ENCODE measurements at places on chromosomes 6 and 20.

GRCh38 chr6:125210667-125211066, 57.1 kb downstream of the TPD52L1 start:
- no peak for DNase-seq

DNA sequence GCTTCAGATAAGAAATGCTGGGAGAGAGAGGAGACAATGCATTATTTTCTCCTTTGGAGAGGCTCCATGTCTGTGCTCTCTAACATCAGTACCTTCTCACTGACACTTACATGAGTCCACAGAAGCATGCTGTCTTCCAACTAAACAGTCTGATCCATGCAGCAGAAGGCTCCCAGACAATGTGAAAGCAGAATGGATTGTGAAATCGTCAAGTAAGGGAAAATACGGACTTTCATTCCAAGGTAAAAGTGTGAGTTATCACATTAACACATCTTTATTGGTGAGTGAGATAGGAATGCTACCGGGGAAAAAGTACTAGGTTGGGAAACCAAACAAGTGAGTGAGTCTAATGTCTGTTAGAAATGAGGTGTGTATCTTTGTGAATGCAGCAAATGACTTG, 167.6 kb upstream of the KCNK16 start:
- no peak for DNase-seq

GRCh38 chr6:5318617-5319272, 57.4 kb downstream of the FARS2 start:
- no peak for DNase-seq

DNA sequence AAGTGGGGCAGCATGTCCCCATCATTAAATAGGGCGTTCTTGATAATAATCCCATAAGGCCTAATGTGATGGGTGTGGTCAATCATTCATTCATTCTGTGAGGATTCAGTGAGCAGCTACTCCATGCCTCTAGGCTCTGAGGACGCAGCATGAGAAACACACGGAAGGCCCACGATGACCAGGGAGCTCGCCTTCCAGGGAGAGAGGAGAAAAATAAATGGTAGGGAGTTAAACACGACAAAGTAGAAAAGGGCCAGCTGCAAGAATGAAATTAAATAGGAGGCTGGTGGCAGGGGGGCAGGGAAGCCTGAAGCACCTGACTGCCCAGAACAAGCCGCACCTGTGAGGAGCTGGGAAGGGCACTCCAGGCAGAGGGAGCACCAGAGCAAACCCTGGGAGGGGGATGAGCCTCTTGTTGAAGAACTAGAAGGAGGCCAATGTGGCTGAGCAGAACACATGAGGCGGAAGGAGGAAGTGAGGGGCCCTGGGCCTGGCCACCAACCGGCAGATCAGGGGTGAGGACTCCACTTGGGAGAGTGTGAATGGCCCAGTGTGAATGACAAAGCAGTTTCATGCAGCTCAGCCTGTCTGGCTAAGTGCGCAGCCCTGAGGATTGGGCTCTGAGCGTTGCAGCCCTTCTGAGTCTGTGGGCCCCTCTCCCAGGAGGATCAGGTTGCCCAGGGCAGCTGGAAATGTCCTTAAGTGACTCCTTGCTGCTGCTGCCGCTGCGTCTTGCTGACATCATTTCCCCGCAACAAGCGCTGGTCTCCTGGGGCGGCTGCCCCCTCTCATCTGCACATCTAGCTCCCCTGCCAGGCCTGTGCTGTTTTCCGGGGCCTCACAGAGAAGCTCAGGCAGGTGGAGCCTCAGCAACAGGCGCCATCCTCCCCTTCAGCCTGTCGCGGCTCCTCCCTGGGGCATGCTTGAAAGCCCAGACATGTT, 99.9 kb downstream of the CDH26 start:
- no peak for DNase-seq

DNA sequence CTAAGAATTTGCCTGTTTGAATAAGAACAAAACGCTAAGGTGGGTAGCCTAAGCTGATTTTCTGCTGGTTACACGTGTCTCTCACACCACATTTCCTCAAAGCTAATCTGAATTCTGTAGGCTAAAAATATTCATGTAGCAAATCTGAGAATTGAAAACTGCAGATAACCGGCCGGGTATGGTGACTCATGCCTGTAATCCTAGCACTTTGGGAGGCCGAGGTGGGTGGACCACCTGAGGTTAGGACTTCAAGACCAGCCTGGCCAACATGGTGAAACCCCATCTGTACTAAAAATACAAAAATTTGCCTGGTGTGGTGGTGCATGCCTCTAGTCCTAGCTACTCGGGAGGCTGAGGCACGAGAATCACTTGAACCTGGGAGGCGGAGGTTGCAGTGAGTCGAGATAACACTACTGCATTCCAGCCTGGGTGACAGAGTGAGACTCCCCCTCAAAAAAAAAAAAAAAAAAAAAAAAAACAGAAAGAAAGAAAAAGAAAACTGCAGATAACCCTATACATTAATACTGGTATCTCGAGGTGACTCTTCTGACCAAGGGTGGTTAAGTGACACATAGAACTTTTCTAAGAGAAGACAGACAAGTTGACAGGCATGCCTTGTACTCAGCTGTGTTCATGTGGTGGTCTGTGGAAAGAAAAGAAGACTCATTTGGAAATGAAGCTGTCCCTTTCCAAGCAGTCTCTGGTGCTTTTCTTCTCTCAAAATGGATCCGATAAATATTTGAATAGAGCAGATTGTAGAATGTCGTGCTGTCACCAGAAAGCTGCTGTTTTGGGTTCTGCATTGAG, 24.7 kb upstream of the ASXL1 start:
- DNase-seq = no peak

DNA sequence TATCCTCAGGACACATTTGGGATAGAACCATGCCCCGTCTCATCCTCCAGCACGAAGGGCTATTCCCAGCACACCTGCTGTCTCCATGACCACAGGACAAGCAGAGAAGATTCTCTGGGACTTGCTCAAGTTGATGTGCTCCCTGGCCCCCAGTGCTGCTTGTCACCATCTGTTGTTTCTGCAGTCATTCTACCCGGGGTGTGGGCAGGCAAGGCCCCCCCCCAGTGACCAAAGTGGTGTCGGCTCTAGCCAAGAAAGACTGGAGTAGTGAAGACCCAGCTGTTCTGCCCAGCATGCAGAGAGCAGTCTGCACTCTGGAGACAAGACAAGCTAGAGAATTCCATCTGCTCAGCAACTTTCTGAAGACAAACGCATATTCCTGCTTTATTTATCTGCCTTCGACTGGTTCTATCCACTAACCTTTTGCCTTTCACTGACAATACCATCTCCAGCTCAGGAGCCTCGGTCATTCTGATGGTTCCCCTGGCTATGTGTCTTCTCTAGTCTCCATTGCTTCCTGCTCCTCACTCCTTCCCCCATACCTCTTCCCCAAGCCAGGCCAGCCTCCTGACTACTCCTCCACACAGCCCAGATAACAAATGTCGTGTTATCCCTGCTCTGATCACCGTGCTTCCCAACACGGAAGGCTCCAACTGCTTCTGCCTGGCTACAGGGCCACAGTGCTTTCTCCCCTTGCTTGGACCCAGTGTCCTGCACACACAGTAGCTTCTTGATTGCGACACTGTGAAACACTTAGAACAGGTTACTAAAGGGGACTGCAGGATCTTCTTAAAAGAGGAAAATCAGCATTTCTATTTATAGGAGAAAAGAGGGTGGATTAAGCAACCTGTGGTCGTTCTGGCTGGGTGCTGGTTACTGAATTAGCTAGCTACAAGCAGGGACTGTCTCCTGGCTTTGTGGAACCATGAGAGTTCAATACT, 86.7 kb upstream of the EMILIN3 start:
- no peak for DNase-seq

DNA sequence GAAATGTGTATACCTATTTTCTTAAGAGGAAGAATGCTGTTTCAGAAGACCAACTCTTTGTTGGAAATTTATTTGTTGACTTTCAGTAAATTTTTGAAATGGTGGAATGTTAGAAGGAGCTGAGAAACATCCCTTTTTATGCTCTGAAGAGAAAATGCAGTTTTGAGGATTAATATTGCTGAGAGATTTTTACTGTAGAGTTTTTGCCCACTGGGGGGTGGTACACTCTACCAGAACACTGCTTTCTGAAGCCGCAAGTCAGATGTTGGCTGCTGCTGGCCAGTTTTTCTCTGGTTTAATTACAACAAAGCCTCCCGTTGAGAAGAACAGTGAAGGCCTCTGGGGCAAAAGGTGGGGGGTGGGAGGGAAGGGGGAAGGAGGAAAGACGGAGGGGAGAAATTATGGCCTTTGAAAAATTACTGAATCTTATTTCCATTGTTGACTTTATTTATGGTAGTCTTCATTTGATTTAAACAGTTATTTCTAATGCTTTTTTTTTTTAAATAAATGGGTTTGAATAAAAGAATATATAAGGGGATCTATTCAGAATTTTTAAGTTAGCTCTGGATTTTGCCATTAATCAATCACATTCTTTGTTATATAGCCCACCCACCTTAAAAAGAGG, 3.0 kb downstream of the FLRT3 start:
- peak; percentile 48 for DNase-seq

DNA sequence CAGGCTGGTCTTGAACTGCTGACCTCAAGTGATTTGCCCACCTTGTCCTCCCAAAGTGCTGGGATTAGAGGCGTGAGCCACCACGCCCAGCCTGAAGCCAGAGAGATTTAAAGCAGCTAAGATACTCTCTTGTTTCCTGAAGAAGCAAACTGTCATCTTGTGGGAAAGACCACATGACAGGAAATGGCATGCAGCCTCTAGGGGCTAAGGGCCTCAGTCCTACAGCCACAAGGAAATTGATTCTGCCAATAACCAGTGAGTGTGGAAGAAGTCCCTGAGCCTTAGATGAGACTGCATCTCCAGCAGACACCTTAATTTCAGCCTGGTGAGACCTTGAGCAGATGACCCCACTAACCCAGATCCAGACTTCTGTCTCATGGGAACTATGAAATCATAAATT, 40.9 kb downstream of the KIZ start:
- no peak for DNase-seq

DNA sequence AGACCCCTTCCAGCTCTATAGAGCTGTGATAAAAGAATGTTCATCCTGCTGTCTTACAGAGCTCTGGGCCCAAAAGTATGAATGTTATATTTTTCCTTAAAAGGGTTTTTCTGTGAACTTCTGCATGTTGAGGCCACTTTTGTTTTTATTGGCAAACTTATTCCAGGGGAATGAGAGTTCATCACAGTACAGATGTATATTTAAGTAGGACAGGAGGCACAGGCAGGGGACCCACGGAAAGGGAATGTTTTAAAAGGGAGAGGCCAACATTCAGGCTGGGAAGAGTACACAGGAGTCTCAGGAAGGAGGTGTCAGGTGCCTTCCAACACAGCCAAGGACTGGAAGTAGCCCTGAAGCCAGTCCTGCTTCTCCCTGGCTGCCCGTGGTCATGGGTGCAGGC, 148.4 kb downstream of the EYA2 start:
- DNase-seq = no peak

DNA sequence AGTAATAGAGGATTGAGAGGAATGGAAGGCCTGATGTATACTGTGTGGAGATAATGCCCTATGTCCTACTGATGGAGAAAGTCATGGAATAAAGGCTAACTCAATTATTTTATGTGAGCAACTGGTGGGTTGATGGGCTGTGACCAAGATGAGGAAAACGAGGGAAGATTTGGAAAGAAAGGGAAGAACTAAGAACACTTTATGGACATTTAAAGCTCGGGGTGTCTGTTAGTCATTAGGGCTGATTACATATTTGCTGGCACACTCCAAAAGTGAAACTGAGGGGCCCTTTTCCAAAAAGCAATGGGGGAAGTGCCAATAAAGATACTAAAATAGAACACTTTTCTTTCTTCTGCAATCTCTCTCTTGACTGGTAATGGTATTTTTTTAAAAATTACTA, 439.5 kb downstream of the PLCB1 start:
- DNase-seq = no peak

DNA sequence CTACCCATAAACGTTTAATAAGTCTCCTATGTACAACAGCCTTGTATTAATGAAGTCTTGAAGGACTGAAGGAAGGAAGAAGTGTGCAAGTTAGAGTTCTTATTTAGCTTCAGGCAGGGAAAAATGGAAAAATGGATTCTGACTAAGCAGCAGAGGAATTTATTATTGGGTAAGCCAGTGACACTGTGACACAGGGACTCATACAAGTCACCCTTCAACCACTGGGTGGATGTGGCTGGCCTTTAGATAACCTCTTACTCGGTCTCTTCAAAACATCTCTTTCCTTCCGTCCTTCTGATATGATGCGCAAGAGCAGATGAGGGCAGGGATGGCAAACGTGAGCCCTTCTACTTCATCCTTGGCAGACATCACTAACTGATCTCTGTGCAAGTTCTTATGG, 145.6 kb downstream of the DHX35 start:
- DNase-seq = no peak

DNA sequence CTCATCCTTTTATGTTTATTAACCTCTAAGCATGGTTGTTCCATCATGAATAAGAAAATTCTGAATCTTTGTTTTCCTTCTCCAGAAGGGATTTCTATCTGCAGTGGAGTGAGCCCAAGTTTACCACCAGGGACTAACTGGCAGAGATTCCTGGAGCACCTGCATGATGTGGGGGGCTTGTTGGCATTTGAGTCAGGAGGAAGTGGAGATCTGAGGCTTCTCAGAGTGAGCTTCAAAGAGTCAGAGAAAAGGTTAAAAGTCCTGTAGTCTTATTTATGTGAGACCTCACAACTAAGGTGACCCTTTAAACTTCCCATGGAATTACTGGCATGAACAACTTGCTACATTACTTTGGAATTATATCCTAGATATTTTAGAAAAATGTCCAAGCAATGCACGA, 138.1 kb upstream of the SLC24A3 start:
- no peak for DNase-seq

DNA sequence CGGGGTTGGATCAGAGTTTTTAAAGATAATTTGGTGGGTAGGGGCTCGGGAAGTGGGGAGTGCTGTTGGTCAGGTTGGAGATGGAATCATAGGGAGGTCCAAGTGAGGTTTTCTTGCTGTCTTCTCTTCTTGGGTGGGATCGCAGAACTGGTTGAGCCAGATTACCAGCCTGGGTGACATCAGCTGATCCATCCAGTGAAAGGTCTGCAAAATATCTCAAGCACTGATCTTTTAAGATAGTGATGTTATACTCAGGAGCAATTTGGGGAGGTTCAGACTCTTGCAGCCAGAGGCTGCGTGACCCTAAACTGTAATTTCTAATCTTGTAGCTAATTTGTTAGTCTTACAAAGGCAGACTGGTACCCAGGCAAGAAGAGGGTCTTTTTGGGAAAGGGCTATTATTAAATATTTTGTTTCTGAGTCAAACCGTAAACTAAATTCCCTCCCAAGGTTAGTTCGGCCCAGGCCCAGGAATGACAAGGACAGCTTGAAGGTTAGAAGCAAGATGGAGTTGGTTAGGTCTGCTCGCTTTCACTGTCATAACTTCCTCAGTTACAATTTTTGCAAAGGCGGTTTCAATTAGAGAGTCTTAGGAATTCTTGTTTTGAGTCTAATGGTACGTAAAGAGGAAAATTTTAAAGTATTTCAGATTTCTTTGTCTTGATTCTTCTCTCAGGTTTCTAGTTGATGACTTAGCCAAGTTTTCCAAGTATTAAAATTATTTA, 53.1 kb downstream of the SCAF8 start:
- DNase-seq = no peak

GRCh38 chr6:157020881-157021343, 243.7 kb downstream of the ARID1B start:
- DNase-seq = no peak

- no peak for DNase-seq
Observed at GRCh38 chr6:1720620-1721322, 111.1 kb downstream of the FOXC1 start.
